ENCODE measurements at places on chromosomes 5 and 9.
A peak's percentile ranks its signal among the peaks of the same experiment; 100 is the strongest.

DNA sequence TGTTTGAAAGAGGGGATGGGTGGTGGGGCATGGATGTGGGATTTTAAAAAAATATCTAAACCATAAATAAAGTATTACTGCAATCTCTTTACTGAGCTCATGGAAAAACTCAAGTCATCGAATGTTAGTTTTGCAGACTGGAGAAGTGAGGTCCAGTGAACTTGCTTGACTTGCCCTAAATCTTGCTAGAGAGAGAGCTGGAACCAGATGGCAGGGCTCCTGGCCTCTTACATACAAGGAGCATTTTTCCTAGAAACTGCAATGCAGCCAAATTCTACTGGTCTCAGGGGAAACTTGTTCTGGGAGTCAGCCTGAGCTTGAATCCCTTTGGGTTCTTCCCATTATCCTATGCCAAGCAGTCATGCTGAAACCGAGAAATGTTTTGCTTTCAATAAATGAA is 2.9 kb upstream of the TGFBI start:
- no peak for DNase-seq

GRCh38 chr5:21236971-21237427 is 1249.0 kb upstream of the CDH18 start:
- no peak for DNase-seq

GRCh38 chr5:133509742-133510079 is 102.6 kb downstream of the FSTL4 start:
- DNase-seq, result peak; percentile 5

- no peak for DNase-seq
These were observed 143.4 kb downstream of the PALM2AKAP2 start for GRCh38 chr9:109923471-109923760.

DNA sequence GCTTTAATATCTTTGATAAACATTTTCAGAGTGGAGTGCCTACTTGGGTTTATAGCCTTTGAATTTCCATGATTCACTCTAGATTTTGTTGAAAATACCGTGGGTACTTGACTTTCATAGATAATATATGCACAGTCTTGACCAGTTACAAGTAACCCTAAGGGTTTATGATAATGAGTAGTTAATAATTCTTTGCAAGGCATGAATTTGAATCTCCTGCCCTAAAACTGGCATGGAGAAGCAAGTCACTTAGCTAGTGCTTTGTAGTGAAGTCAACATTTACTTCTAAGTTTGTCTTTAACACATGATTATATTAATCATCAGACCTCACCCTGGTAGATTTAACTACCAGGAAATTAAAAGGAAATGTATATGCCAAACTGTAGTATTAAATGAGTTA is 115.8 kb downstream of the CWC27 start:
- no peak for DNase-seq

- no peak for DNase-seq
These were observed 2.5 kb downstream of the TJP2 start for GRCh38 chr9:69176471-69177171.

DNA sequence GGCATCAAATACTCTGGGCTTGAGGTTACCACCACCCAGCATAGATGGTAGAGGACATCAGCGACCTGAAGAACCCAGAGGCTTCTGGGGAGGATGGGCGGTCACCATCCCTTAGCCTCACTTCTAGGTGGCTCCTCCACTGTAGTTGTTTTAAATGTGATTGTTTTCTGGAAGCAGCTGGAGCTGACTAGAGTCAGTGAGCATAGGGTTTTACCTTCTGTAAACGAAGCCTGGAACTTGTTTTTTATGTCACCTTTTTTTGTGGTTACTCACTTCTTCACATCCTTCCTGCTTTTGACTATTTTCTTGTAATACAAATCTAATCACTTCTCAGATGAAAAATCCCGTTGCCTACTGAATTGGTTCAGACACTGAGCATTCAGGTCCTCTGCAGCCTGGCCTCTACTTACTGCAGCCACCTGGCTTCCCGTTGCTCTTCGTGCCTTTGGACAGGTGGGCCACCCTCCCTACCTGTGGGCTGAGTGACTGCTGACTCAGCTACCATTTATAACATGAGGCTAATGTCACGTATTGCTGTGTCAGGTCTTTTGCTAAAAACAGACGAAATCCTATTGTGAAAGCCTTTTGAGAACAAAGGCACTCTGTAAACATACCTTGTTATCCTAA is 167.8 kb downstream of the MAN2A1 start:
- no peak for DNase-seq

- no peak for DNase-seq
These were observed 757 bp downstream of the TMEM250 start for GRCh38 chr9:136117916-136118319.

- no peak for DNase-seq
These were observed 1.0 kb downstream of the CSNK1A1 start for GRCh38 chr5:149550268-149550583.

- peak; percentile 78 for DNase-seq
These were observed at the start of gene SLC1A1 for GRCh38 chr9:4489919-4490704. TSS of gene SLC1A1 (plus strand) at chr9:4490468. CDS start at chr9:4490680, 212 bp downstream.

DNA sequence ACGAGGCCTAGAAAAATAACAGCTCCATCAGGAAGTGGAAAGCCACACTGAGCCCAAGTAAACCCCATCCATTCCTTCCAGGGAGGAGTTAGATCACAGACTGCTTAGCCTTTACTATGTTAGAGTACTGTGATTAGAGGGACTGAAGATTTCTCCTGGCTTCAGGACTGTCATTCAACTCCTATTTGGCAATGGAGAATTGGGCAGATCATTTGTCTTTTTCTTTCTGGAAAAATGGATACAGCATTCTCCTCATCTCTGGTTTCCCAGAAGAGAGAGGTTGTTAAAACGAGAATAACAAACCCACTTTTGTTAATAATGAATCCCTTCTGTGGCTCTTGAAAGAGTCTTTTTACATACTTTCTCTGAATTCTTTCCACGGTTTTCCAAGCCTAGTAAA is 150.4 kb downstream of the GABRB2 start:
- DNase-seq, result no peak

- no peak for DNase-seq
These were observed 18.3 kb downstream of the PSAT1 start for GRCh38 chr9:78314953-78315870.

DNA sequence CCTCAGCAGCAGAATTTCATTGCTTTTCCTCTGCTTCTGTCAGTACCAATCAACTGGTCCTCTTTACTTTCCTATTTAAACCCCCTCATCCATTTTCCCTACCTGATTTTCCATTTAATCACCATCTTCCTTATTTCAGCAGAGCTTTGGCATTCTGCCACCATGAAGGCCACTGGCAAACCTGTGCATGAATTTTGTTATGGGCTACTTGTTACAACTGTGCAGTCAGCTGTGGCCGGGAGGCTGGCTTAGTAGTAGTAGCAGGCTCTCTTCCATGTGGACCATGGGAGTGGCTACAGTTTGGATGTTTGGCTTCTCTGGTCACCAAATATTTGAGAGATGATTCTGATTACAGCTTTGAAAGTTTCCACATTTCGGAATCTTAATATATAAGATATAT is 976.6 kb upstream of the SEMA6A start:
- DNase-seq, result peak; percentile 18

- DNase-seq, result no peak
These were observed 78.9 kb downstream of the ALDH7A1 start for GRCh38 chr5:126516133-126516532.

- DNase-seq, result no peak
These were observed 13.8 kb upstream of the CTSL start for GRCh38 chr9:87711857-87712800.

- no peak for DNase-seq
These were observed 16.8 kb upstream of the SGCD start for GRCh38 chr5:156310115-156310514.

GRCh38 chr9:79471580-79472543 is 99.9 kb upstream of the TLE4 start:
- no peak for DNase-seq

- no peak for DNase-seq
These were observed 4.1 kb upstream of the DNAJB5 start for GRCh38 chr9:34985311-34985899.

- DNase-seq, result no peak
These were observed 234.8 kb upstream of the ISL1 start for GRCh38 chr5:51148437-51148836.

GRCh38 chr9:4713849-4714248 is 27.2 kb downstream of the AK3 start:
- DNase-seq, result no peak

DNA sequence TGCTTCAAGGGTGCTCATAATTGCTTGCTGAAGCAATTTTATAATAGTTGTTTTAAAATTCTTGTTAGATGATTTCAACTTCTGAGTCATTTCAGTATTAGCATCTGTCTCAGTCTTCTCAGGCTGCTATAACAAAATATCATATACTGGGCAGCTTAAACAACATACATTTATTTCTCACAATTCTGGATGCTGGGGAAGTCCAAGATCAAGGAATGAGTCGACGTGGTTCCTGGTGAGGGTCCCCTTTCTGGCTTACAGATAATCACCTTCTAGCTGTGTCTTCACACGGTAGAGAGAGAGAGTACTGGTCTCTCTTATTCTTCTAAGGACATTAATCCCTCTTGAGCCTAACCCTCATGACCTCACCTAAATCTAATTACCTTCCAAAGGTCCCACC is 160.4 kb downstream of the SIL1 start:
- no peak for DNase-seq

- no peak for DNase-seq
These were observed 175.5 kb upstream of the KLF4 start for GRCh38 chr9:107665057-107665456.

- no peak for DNase-seq
These were observed 5.8 kb upstream of the ACTBL2 start for GRCh38 chr5:57488215-57488955.

DNA sequence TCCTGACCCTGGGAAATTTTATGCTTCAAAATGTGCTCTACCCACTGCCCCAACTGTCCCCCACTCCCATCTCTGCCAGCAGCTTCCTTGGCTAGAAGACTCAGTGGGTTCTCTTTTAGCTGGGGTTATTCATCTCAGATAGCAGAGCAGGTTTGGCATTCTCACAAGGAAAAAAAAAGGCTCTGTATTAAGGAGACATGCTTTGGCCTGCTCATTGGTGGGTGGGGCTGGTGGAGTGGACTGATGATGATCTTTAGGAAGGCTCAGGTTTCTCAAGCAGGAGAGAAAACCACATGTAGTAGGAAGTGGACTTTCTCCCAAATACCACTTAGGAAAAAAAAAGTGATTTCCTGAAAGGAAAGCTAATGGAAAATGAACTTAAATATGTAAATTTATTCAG is 279.2 kb upstream of the ZNF462 start:
- DNase-seq, result no peak

GRCh38 chr5:124059200-124059599 is 547.2 kb downstream of the CSNK1G3 start:
- DNase-seq, result no peak
